ENCODE measurements at places on chromosomes 6 and 20. TPM values are rescaled to one million over a fixed set of nuclear protein-coding genes. Genes with fewer than 3 reads are reported as not detected.

BHLHE23 gene
- not detected for total RNA-seq

MCHR2 gene
- not detected for total RNA-seq

MPIG6B gene
- total RNA-seq = not detected

MUCL3 gene
- not detected for total RNA-seq

VSX1 gene
- total RNA-seq = not detected

TMEM200A gene
- 12.4 TPM for total RNA-seq

GRCh38 chr20:40883097-40883496 is 145.5 kb upstream of the TOP1 start:
- DNase-seq = no peak

- no peak for DNase-seq
These were observed 31.9 kb upstream of the FABP7 start for GRCh38 chr6:122747573-122747972.

DNA sequence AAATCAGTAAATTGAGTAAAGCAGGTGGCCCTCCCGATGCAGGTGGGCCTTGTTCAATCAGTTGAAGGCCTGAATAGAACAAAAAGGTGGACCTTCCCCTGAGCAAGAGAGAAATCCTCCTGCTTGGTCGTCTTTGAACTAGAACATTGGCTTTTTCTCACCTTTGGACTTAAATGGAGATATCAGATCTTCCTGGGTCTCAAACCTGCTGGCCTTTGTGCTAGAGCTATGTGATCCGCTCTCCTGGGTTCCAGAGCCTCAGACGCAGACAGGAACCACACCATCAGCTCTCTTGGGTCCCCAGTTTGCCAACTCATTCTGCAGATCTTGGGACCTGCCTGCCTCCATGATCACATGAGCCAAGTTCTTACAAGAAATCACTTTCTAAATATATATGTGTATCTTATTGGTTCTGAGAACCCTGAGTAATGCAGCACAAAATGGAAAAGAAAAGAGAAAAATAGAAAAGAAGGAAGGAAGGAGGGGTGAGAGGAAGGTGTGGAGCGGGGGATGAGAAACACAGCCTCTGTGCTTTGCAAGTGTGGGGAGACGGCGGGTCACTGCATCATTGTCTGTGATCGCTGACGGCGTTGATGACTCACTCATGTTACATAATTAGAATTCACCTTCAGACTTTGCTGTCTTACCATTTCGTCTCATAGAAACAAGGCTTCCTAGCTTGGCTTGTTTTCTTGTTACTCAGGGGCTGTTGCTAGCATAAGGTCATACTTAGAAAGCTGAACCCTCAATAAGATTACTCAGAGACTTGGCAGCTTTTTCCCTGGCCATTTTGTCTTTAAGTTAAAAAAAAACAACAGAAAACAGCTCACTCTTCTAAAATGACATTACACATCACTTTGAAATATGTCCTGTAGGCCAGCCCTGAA is 85.7 kb upstream of the NEDD9 start:
- DNase-seq = no peak

- DNase-seq = no peak
These were observed 235.2 kb downstream of the SYNE1 start for GRCh38 chr6:152401978-152402377.

- DNase-seq = no peak
These were observed 42.7 kb downstream of the ANKRD6 start for GRCh38 chr6:89475634-89476033.

- DNase-seq = no peak
These were observed 179.9 kb downstream of the ZDHHC14 start for GRCh38 chr6:157560691-157561413.

GRCh38 chr6:39068391-39068790 is 19.8 kb downstream of the GLP1R start:
- peak; percentile 48 for DNase-seq

- no peak for DNase-seq
These were observed 57.2 kb upstream of the ARID1B start for GRCh38 chr6:156719720-156720563.

- no peak for DNase-seq
These were observed 75.7 kb upstream of the FOXP4 start for GRCh38 chr6:41470331-41471063.

- DNase-seq = no peak
These were observed 93.9 kb upstream of the BTN3A2 start for GRCh38 chr6:26270903-26271667.

DNA sequence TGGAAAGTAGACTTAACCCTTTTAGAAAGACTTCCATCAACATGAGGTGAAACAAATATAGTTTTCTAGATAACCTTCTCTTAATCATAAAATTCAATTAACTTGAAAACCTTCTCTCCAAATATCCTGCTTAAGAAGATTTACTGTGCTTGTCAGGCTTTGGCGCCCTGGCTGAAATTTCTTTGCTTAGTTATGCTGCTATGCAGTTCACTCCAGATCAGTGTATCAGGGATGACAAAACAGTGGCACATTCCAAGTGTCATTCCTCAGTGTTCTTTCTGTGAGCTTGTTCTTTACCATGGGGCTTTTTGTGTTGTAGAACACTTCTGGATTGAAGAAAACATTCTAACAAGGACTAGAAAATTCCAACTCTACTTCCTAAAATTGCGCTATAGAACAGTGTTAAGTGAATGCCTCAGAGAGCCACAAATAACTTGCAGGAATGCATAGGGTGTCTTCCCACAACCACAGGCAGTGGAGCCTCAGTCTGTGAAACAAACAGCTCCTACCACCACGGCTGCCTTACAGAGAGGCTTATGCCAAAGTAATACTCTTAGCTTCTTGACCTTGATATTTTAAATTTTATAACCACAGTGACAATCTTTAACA is 443.6 kb downstream of the CDC5L start:
- DNase-seq = no peak

GRCh38 chr6:114934079-114934478 is 591.3 kb upstream of the HS3ST5 start:
- DNase-seq = no peak

DNA sequence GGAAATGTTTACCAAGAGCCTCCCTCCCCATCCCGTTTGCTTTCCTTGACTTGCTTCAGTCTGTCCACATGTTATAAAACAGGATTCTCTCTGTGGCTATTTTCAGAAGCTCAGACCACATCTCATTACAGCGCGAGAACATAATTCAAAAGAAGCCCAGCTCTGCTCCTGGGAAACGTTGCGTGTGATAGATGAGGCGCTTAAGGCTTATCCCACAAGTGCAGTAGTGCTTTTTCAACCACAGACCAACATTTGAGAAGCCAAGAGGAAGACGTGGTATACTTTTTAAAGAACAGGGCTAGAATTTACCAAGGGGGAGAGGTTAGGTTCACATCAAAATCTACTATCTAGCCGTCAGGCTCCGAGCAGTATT is 239.5 kb downstream of the SLC24A3 start:
- no peak for DNase-seq

- DNase-seq = no peak
These were observed 58.9 kb downstream of the CDH4 start for GRCh38 chr20:61310954-61311353.

- DNase-seq = no peak
These were observed 248.4 kb upstream of the AGPAT4 start for GRCh38 chr6:161522276-161522675.

GRCh38 chr6:132952031-132952867 is 137.9 kb downstream of the RPS12 start:
- DNase-seq = no peak

- no peak for DNase-seq
These were observed 4.2 kb downstream of the PSMF1 start for GRCh38 chr20:1122388-1123315.

DNA sequence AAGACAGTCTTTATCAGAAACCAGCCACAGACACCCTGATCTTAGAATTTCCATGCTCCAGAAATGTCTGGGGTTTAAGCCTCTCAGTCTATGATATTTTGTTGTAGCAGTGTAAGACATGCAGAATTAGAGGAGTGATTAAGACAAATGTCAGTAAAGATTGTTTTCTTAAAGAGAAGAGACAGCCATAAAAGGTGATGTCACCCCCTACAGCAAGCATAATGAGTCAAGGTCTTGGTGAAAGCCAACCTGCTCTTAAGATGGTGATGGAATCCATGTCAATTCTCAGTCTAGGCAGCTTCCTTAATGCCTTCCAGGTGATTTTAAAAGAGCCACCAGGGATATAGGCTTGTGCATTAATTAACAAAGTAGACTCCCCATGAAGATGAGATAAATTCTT is 849.9 kb upstream of the EPHA7 start:
- DNase-seq = no peak

DNA sequence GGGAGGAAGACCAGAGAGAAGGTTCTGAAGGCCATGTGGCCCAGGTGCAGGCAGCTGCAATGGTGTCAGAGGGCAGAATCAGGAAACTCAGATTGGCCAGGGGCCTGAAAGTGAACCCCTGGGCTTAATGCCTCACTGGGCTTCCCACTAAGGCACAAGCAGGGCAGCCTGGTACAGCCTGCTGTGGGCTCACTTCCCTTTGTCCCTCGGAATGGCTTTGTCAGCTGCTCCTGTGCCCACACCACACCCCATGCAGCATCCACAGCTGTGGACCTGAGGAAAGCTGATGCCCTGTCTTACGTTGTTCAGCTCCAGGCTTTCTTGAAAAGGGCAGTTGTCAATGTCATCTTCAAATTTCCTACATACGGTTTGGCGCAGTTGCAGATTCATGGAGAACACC is 2.4 kb downstream of the CST9 start:
- no peak for DNase-seq

DNA sequence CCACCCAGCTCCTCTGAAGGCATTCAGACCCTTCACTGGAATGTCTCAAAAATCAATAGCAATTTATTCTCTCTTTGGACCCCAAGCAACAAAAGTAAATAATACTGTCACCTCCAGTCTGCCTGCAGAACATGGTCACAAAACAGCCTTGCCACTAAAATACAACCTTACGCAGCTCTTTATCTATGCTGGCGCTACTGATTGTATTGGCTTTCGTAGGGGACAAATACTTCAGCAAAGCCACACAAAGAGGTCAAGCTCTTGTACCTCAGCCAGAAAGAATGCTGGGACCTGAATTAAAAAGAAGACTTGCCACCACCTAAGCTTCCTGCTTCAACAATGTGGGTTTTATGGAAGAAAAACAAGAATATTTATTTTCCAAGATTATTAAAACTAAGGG is 57.2 kb downstream of the PRKN start:
- no peak for DNase-seq

DNA sequence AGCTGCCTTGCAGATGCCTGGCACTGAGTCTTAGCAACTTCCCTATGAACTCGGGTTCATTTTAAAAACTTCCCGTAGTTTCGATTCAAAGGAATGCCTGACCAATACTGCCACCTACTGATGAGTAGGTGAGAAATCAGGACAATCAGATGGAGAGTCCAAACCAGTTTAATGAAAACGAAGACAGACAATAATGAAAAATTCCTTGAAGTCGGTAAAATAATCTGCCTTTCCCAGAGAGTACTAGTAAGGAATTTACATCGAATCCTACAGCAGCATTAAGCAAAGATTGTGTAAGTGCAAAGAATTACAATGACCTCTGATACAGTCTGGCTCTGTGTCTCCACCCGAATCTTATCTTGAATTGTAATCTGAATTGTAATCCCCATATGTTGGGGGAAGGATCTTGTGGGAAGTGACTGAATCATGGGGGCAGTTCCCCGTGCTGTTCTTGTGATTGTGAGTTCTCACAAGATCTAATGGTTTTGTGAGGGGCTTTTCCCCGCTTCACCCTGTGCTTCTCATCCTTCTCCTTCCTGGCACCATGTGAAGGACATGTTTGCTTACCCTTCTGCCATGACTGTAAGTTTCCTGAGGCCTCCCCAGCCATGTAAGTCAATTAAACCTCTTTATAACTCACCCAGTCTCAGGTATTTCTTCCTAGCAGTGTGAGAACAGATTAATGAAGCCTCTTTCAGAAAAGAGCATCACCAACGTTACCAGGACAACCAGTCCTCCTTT is 134.4 kb downstream of the ARHGAP18 start:
- no peak for DNase-seq

DNA sequence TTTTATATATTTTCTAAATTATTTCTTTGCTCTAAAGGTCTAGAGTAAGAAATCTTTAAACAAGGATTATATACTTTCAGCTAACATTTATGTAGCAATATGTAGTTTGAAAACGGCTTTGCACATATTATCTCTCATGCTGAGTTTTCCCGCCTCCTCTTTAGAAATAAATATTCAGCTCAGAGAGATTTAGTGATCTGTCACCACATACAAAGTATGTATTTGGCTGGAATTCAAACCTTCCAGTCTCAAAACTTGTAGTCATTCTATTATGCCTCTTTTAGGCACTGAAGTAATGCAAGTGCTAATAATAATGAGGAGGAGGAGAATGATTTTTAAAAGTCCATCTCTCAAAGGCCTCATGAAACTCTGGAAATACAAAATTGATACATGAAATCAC is 525.0 kb downstream of the GRIK2 start:
- DNase-seq = no peak

Data from chondrocyte (in vitro differentiated cells).